Fibroblast of mammary gland (primary cell): ENCODE measurements at places on chromosomes 12 and 14.

- DNase-seq: peak; percentile 51
Observed at GRCh38 chr12:104357421-104357952, 53.9 kb downstream of the EID3 start.

GRCh38 chr14:90381999-90382451 is 14.8 kb upstream of the CALM1 start:
- DNase-seq: peak; percentile 12

DNA sequence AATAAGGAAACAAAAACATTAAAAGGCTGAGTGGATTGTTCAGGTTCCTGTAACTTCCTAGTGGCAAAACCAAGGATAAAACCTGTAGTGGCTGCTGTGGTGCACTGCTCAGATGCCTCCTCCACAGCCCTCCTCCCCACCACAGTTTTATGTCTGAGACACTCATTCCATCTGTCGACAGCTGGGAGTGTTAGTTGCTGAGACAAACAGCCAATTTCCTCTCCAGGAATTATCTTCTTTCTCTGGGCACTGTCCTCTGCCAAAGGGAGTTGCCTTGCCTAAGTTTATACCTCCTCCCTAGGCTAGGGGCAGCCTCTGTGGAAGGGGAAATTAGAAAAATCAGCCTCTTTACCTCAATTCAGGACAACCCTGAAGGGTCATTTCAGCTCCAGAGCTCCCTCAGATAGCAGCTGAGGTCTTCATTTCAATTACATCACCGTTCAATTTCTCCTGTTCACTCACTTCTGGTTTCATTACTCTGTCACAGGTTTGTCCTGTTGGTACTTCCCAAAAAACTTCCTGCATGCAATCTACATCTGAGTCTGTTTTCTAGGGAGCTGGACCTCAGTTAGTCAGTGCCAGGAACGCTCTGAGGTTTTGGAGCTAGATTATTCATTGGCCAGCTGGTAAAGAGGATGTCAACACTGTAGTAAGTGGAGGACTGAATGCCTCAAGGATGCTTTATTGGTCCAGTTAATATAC is 74.9 kb upstream of the ATP2B1 start:
- peak; percentile 78 for DNase-seq

GRCh38 chr12:102956738-102957327 is 641 bp upstream of the ASCL1 start:
- DNase-seq: no peak

- no peak for DNase-seq
Observed at GRCh38 chr14:57057803-57058202, 210.9 kb downstream of the EXOC5 start.

DNA sequence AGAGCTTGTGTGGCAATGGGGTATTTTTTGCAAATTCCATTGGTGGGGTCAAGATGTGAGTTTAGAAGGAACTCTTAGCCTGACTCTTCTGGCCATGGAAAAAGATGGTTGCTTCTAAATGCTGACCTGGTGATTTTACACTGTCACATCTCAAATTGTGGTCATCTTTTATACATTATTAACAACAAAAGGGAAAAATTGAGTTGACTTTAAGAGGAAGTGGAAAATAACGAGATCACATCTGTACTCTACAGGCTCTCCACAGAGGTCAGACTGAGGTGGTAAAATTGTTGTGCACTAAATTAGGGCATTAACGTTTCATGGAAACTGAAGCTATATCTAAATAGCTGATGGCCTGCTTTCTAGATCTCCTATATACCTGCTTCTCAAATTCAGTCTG is 44.7 kb downstream of the PTPN11 start:
- no peak for DNase-seq

DNA sequence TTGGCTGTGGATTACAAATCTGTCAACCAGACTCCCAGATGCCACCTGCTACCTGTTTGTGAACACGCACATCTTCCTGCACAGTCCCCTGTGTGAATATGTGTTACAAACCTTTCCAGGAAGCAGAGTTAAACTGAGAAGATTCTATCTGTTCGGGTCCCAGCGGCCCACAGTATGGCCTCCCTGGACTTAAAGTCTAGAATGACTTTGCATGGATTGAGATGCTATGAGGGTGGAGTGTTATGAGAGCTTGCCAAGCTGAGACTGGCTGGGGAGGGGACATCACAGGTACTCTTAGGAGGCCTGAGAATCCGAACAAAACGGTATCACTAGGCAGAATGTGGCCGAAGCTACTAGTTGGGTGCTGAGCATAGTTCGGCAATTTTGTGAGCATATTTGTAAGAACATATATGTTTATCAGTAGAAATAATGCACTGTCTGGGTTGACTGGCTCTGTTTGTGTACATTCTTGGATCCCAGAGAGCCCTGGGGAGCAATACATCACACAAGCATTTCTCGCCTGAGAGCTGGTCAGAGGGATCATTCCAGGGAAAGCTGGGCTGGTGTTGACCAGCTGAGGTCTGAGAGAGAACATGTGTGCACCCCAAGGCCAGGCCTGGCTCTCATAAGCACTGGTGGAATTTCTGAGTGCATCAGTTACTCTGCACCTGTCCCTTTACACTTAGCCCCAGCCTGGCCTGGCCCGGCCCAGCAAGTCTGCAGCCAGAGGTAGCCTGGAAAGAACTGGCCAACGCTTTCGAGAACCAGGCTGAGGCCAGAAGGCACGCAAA is 29.8 kb upstream of the LTBP2 start:
- peak; percentile 74 for DNase-seq

GRCh38 chr14:52395728-52396127 is 81.6 kb downstream of the PTGER2 start:
- no peak for DNase-seq

DNA sequence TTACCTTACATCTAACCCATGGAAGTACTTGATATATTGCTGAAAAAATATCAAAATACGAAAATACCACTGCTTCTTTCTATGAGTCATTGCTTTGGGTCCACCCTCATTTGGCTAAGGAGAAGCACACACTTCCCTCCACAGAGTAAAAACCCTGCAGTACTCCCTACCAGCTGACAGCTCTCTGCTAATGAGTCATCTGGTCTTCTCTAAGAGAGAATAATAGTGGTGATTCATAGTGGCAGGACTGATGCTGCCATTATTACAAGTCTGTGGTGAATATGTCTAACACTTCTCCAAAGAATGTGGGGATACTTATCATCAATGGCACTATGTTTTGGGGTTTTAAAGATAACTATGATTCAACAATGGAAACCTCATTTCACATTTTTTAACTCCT is 90.7 kb downstream of the PPFIA2 start:
- DNase-seq: peak; percentile 94

- DNase-seq: no peak
Observed at GRCh38 chr14:34270361-34270760, 191.7 kb downstream of the SPTSSA start.

DNA sequence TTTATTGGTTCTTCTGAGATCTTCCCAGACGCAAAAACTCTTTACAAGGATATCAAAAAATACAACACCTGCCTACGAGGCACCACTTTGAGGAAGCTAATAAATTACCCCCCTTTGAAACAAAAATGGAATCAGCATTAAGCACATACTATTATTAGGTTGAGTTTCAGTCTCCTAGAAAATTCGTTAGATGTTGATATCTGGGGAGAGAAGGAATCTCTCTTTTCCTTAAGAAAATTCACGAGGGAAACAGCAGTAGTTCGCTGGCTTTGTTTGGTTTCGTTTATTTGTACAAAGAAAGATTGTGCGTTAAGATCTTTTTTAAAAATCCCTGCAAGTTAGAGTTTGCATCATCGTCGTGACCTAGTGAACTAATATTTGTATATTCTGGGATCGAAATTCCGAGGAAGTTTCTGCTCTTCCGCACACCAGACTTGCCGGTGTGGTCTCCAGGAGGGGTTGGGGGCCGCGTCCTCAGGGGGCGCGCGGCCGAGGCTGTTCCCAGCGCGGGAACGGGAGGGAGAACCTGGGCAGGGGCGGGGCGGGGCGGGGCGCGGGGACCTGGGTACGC is 12.1 kb downstream of the NKX2-1 start:
- DNase-seq: no peak

GRCh38 chr14:99274346-99275221 is 2.6 kb upstream of the BCL11B start:
- DNase-seq: peak; percentile 51

DNA sequence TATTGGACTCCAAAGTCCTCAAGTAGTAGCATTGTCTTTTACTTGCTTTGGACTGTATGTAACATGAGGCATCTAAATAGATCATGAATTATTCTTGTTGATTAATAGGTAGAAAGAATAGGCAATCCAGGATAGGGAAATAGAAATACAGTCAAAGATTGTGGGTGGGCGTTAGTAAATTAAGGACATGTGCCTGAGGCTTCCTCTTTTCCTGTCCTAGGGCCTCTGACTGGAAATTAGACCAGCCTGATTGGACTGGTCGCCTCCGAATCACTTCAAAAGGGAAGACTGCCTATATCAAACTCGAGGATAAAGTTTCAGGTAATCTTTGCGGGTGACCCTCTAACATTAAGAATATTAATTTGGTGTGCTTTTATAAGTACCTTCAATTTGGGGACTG is 7.6 kb downstream of the NECAP1 start:
- DNase-seq: no peak

- no peak for DNase-seq
Observed at GRCh38 chr14:99001241-99001640, 270.8 kb downstream of the BCL11B start.

DNA sequence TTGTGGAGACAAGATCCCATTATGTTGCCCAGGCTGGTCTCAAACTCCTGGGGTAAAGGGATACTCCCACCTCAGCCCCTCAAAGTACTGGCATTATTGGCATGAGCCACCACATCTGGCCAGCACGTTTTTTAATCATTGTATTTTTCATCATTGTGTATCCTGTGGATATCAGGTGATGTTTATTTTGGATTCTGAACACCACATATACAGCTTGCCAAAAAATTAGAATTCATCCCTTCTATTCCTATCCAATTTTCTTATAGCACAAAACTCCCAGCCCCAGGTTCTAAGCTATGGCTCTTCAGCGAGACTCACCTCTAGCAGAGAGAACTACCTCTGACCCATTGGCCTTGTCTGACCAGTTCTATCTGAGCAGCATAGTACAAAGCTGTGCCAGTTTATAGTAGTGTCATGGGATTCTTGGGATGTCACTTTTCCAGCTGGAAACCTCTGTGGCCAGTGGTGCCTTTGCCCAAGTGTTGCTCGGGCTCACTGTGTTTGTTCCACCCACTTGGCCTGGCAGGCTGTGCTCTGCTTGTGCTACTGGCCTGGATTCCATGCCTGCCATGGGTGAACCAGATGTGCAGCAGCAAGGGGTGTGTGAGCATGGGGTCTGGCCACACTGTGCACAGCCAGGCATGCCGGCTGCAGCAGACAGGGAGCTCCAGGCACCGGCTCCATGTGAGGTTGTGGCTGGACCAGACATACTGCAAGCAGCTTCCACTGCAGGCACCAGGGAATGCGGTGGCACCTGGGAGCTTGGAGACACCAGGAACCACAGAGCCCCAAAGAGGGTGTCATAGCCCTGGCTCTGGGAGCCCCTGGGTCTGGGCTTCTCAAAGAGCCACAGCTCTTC is 37.2 kb downstream of the TIMELESS start:
- DNase-seq: no peak

DNA sequence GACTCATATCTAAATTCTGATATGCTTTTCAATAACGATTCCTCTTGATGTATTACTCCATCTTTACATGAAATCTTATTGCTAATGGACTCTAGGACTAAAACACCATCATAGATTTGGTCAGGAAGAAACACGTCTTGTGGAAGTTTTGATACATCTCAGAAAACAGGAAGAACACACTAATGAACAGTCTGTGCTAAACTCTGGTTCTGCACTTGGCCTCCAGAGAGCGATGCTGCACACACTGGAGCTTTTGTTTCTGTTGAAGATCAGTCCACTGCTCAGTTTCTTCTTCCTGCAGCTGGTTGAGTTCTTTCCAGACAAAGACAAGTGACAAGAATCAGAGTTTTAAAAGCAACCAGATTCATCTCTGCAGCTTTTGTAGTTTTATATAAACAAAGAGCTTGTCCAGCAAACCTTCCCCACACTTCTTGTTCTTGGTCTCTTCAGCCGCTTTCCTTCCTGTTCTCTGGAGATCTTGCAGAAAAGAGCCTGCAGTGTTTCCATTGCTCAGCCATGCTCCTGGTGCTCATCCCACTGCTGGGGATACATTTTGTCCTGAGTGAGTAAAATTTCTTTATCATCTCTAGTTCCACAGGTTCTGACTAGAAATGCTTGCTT is 229.1 kb upstream of the OR4E1 start:
- peak; percentile 5 for DNase-seq
